NCI-H1092 treated with DMSO at 0.1 percent for 48 hours (cell line): ENCODE measurements at places on chromosomes 3 and 15.

GRCh38 chr15:100651253-100651652, 48.9 kb downstream of the ASB7 start:
- DNase-seq, result no peak

DNA sequence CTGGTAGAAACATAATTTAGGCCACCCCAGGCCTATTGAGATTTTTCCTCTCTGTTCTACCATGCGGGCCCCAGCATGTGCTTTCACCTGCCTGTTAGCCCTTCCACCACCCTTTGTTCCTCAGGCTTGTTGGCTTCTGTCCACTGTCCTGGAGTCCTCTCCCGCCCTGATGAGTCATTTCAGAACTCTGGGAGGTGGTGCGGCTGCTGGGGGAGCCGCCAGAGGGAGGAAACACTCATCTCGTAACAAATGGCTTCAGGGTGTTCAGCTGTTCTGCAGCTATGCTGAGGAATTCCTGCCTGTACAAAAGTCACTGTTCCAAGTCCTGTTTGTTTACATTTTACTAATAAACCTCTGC, 36.3 kb downstream of the LRTM1 start:
- DNase-seq, result no peak

GRCh38 chr3:137692803-137693431, 71.2 kb upstream of the SOX14 start:
- peak; percentile 17 for DNase-seq

GRCh38 chr3:16024548-16024947, 149.9 kb upstream of the GALNT15 start:
- DNase-seq, result no peak

DNA sequence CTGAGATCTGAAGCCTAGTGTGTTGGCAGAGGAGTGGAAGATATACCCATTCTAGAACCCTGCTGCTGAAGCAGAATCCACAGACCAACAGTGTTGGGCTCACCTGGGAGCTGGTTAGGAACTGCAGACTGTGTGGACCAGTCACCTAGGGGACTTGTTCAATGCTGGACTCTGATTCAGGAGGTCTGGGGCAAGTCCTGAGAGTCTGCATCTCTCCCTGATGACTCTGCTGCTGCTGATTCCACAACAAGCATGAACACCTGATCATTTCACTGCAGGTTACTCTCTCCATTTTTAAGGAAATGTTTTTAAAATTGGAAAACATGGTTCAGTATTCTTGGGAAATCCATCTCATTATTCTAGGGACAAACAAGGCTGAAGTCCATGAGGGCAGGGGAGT, 84.9 kb downstream of the SEMA6D start:
- DNase-seq, result no peak

DNA sequence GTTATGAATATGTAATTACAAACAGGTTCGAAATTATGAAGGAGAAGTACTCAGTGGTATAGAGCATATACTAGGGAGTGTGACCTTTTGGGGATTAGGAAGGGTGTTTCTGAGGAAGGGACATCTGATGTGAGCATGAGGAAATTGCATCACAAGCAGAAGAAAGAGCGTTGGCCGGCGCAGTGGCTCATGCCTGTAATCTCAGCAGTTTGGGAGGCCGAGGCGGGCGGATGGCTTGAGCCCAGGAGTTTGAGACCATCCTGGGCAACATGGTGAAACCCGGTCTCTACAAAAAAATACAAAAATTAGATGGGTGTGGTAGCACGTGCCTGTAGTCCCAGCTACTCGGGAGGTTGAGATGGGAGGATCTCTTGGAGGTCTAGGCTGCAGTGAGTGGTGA, 6.9 kb downstream of the CMTM7 start:
- no peak for DNase-seq

GRCh38 chr3:133192967-133193366, 154.8 kb downstream of the TMEM108 start:
- DNase-seq, result no peak

- no peak for DNase-seq
Observed at GRCh38 chr3:50652709-50653108, 22.0 kb upstream of the DOCK3 start.

DNA sequence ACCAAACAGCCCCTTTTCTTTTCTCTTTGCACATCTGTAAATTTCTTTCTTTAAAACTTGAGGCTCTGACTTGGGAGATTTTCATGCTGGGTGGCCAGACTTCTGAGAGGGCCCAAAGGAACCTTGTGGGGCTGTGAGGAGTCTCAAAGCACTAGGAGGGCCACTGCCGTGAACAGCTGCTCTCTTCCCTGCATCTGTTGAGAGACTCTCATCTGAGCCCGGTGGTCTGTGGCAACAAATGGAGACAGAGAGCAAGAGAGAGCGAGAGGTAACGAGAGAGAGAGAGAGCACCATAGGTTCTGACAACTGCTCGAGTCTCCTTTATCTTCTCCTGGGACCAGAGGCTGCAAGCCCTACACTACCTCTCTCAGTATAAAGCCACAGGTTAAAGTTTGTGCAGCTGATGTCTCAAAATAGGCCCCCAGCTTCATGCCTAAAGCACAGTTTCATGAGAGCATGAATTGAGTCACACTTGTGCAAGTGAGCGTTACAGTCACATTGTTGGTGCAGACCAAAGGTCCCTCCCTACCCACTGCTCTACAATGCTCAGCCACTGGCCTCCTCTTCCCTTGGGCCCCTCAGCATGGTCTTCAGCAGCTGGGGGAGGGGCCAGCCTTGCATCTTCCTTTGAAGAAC, 60.7 kb downstream of the ZNF621 start:
- no peak for DNase-seq

- peak; percentile 63 for DNase-seq
Observed at GRCh38 chr3:32781211-32781968, 36.4 kb upstream of the TRIM71 start.

GRCh38 chr15:67175643-67176071, 78.8 kb downstream of the AAGAB start:
- DNase-seq, result no peak

- no peak for DNase-seq
Observed at GRCh38 chr3:133301194-133301593, 98.7 kb upstream of the BFSP2 start.

DNA sequence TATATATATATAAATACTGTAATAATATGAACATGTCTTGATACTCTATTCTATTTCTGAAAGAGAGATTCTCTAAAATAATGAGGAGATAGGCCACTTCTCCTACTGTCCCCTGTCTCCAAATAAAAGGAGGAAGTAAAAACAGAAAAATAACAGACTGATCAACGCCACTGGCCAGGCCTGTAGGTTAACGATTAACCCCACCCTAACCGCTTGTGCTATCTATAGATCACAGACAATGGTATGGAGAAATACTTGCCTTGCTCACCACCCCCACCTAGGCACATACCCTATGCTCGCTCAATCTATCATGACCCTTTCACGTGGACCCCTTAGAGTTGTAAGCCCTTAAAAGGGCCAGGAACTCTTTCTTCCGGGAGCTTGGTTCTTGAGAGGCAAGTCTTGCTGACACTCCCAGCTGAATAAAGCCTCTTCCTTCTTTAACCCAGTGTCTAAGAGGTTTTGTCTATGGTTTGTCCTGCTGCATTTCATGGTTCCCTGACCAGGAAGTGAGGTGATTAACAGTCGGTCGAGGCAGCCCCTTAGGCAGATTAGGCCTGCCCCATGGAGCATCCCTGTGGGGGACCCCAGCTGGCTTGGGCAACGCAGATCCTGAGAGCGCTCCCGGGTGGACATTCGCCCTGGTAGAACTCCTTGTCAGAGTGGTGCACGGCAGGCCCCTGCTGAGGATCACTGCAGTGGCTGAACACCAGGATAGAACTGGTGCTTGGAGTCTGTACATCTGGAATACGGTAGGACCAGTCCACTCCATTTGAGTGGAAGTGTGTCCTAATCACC, 521.8 kb upstream of the CNTN3 start:
- DNase-seq, result no peak

- no peak for DNase-seq
Observed at GRCh38 chr3:117150628-117151027, 441.0 kb downstream of the TUSC7 start.

- no peak for DNase-seq
Observed at GRCh38 chr3:64174328-64174727, 50.9 kb downstream of the PRICKLE2 start.

DNA sequence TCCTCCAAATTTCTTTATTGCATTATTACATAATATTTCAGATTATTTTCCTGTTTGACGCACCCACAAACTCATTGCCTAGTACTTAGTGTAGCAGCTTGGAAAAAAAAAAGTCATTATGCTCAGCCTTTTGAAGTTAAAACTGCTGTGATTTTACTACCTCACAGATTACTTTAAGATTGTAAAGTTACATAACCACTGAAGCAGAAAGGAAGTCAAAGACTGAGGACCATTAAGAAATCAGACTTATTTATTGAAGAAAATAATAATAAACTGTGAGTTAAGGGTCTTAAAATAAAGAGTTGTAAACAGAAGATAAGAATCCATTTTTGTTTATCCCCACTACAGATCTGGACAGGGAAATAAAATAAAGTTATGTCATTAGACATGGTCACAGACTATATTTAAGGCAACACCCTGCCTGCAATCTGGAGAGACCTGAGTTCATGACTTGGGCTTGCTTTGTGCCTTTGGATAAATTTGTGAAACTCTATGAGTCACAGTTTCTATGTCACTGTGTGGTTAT, 212.1 kb upstream of the ROBO2 start:
- no peak for DNase-seq

DNA sequence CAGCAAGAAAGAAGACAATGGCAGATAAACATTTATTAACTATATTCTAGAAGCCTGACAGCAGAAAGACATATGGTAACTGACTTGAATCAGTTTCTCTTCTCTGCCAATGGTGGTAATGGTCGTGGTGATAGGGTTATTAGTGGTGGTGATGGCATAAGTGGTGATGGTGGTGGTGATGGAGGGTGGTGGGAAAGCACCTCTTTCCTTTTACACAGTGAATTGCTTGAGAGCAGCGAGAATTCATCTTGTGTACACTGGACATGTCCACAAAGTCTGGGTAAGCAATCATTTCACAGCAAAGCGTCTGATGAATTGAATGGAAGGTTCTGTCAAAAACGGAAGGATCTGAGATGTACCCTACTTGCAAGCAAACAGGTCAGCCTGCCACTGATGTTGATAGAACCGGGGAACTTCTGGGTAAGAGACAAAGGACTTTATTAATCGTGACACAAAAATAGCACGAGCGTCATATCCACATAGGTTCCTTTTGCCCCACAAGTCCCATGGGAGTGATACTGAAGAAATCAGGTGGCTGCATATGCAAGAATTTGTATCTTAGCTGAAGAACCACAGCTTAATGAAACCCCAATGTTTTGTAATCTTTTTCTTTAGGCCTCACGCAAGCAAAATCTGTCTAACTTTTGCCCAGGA, 23.5 kb upstream of the TBC1D5 start:
- no peak for DNase-seq

DNA sequence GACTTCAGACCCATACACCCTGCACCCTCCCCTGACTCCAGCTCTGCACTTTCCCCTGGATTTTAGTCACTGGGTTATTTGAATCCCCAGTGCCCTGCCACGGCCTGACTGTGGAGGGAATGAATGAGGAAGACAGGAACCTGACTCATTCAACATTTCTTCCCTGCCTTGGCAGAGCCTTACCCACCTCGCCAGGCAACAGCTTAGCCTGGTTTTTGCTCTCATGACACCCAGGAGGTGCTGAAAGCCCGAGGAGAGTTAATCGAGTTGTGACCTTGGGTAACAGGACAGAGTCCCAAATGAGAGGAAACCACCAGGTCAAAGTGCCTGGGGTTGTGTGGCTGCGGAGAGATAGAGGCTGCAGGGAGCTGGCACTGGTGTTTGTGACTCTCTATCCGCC, 128.3 kb downstream of the SMAD6 start:
- no peak for DNase-seq

GRCh38 chr3:65883613-65884012, 155.1 kb downstream of the MAGI1 start:
- DNase-seq, result peak; percentile 35

DNA sequence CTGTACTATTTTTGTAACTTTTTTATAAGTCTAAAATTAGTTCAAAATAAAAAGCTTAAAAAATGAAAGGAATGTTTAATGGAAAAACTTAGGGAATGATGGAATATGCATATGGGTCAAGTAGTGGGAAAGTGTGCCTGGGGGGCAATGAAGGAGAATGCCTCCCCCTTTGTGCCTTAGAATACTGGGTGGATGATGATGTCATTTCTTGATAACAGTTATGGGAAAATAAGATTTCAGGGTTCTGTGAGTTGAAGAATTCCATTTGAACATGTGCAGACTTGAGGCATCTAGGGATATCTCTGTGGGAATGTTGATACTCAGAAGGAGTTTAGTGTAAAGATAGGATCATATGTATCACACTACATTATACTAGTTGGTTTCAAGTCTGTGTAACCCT, 13.8 kb downstream of the WDR93 start:
- no peak for DNase-seq

GRCh38 chr3:156160647-156161046, 40.3 kb downstream of the KCNAB1 start:
- no peak for DNase-seq

- peak; percentile 49 for DNase-seq
Observed at GRCh38 chr3:179260949-179261765, 10.2 kb upstream of the KCNMB3 start.

DNA sequence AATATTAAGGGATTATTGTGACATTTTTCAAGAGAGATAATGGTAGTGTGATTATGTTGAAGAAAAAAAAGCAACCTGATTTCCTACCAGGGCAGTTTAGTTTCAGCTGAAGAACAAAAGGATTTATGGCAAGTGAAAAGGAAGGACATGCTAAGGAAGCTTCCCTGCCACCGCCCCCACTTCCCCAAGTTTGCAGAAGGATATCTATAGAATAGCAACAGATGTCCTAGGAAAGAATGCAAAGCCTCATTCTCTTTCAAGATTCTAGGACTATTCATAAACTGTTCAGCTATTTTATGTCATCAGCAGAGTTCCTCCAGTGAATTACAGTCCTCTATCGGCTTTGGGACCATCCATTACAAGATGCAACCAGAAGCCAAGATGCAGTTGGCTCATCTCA, 160.8 kb downstream of the SATB1 start:
- no peak for DNase-seq

- DNase-seq, result no peak
Observed at GRCh38 chr15:79898369-79898768, 1.6 kb upstream of the MTHFS start.

GRCh38 chr3:58353722-58354553, 21.2 kb downstream of the PXK start:
- DNase-seq, result no peak

- no peak for DNase-seq
Observed at GRCh38 chr3:192825216-192825615, 92.4 kb downstream of the MB21D2 start.

DNA sequence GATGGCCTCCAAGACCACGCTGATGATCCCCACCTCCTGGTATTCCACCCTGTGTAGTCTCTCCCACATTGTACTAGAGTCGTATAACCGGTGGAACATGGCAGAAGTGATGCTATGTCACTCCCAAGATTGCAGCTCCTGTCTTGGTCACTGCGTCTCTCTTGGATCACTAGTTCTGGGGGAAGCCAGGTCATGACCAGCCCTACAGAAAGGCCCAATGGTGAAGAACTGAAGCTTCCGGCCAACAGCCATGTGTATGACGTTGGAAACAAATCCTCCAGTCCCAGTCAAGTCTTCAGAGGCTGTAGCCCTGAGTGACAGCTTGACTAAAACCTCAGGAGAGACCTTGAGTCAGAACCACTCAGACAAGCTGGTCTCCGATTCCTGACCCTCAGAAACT, 61.9 kb upstream of the FNDC3B start:
- no peak for DNase-seq
